ENCODE measurements at places on chromosomes 11 and 22. TPM values are rescaled to one million over a fixed set of nuclear protein-coding genes. Genes with fewer than 3 reads are reported as not detected.

Gene SERGEF
- 41.6 TPM for total RNA-seq

- no peak for DNase-seq
Measured at GRCh38 chr22:20578707-20579106, 71.3 kb downstream of the MED15 start.

DNA sequence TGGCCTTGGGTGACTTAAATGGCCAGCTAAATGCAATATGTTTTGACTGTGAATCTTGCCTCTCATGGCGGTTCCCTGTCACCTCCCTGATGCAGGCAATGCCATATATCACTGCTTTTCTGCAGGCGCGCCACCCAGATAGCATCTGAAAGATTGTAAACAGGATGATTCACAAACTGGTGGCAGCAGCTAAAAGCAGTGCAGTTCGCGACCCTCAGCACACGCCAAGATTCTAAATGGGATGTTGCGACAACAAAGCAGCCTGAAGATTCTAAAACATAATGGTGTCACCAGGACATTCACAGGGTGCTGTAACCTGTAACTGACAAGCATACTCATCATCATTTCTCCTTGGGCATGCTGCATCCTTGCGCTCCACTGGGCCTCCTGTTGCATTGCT is 440.4 kb upstream of the CADM1 start:
- no peak for DNase-seq

DNA sequence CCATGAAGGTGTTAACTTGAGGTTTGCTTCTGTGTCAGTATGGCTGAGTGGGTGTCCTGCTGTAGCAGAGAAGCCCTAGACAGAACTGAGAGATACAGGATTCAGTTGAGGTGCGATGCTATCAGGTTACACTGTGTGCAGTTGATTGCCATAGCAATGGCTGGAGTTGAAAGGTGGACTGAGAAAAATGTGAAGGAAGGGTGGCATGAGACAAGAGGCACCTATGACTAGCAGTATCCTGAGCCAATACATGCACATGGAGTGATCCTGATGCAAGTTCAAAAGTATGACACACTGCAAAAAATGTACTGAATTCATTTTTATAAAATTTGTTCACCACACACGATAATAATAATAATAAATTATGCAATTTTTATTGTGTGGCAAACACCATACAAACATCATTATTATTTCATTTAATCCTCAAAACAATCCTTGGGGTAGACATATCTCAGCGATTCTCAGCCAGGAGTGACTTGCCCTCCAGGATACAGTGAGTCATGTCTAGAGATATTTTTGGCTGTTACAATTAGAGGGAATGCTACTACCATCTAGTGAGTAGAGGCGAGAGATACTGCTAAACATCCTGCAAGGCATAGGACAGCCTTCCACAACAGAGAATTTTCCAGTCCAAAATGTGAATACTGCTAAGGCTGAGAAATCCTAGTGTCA is 3.9 kb upstream of the PIWIL4 start:
- DNase-seq: no peak

Gene LRRC32
- total RNA-seq: 0.77 TPM

GRCh38 chr11:100581318-100581717 is 105.8 kb upstream of the ARHGAP42 start:
- DNase-seq: no peak

DNA sequence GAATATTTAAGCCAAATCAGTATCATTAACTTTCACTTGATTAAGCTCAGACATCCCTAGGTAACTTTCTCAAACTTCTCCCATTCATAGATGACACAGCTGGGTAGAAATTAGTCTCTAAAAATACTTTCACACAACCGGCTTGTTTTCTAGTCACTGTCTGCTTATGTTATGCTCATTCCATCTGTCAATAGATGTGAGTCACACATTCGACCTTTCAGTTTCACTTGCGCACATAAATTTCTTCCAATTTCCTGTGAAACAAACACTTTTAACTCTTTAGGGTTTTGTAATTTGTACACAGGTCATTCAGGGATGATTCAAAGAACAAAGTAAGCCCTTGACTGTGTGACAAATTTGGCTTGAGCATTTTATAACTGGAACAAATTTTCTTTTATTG is 723.0 kb downstream of the KCNA4 start:
- no peak for DNase-seq

GRCh38 chr22:46108564-46109473 is 41.5 kb upstream of the PPARA start:
- no peak for DNase-seq

Gene DRD2
- 2.9 TPM for total RNA-seq

Gene VWCE
- 42.0 TPM for total RNA-seq

Gene SYTL2
- 7.3 TPM for total RNA-seq
